ENCODE measurements at places on chromosomes 2 and 18.
A peak's percentile ranks its signal among the peaks of the same experiment; 100 is the strongest.

DNA sequence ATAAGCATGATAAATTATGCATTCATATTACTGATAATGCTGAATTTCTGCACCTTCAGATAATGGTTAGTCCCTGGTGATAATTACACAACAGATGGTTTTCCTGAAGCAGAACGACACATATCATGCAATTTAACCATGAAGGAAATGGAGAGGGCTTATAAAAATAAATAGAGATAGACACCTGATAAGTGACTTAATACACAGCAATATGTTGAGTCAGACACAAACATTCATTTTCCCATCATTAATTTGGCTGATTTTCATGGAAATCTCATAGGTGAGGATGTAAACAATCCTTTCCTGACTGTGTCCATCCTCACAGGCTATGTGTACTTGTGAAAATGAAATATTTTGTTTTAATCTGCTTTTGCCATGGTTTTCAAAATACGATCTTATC is 36.9 kb upstream of the DSEL start:
- DNase-seq = no peak

GRCh38 chr2:39689876-39690275 is 24.2 kb downstream of the TMEM178A start:
- no peak for DNase-seq

GRCh38 chr2:143254110-143254509 is 124.9 kb downstream of the ARHGAP15 start:
- DNase-seq = no peak

DNA sequence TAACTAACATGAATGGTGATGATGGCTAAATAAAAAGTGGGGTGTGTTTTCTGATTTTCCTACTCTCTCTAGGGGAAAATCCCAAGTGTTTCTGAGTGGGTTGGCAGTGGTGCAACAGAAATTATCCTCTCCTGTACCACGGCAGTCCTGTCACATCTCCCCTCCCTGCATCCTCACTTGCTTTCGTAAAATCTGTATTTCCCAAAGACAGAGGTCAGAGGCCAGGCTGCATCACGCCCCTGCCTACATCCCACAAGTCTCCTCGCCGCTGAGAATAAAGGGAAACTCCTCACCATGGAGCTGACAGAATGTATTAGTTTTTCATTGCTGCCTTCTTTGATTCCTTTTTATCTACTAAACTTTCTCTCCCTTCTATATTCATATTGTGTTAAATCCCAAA is 13.1 kb downstream of the FBLN7 start:
- DNase-seq = no peak

- DNase-seq = peak; percentile 21
These were observed 1.0 kb upstream of the ANKRD62 start for GRCh38 chr18:12092398-12093229.

- DNase-seq = peak; percentile 5
These were observed 35.8 kb downstream of the SKOR2 start for GRCh38 chr18:47215554-47216138.

DNA sequence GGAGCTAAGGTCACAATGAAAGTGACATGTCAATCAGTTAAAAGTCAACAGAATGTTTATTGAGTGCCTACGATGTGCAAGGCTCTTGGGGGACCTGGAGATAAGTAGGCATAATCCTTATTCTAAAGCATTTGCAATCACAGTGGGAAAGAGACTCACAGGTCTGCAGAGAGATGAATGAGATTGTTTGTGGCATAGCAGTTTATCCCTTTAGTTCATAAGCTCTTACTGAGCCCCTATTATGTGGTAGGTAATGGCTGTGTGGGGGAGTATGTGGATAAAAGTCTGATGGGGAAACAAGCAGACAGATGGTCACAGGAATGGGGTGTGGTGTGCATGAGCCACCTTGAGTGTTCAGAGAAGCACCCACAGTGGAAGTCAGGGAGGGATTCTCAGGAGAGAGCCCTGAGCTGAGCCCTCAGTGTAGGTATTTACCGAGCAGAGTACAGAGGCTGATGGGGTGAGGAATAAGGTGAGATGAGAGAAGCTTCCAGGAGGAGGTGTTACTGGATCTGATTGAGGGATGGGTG is 48.1 kb downstream of the EMILIN2 start:
- no peak for DNase-seq

DNA sequence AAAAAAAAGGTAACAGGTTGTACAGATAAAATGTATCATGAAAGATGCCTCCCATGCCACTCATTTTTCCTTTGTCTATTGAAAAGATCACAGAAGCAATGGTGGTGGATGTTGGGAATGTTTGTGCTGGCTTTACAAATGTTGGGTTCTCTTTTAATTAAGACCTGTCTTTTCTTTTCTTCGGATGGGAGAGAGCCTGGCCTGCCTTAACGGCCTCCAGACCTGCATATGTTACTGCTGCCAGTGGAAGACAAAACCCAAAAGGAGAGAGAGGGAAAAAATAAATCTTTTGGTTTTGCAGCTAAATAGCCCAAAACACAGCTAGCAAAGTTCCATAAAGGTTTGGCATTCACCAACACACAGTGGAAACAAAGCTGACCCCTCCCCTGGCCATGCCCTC is 50.5 kb upstream of the FZD7 start:
- DNase-seq = no peak

DNA sequence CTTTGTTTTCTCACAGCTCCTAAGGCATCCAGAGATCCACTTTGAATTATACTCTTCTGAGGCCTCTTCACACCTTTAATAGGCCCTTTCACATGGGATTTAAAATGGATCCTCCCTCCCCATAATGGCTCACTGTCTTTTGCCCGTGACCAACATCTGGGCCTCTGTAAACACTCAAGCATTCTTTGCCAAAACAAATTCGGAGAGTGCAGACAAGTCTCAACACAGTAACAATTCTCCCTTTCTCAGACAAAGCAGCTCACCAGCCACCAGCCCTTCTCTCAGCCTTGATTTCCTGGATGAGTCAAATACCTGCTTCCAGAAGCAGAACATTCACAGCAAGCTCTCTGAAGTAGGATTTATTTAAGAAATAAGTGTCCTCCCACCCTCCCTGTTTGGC is 14.0 kb upstream of the IMP4 start:
- no peak for DNase-seq

DNA sequence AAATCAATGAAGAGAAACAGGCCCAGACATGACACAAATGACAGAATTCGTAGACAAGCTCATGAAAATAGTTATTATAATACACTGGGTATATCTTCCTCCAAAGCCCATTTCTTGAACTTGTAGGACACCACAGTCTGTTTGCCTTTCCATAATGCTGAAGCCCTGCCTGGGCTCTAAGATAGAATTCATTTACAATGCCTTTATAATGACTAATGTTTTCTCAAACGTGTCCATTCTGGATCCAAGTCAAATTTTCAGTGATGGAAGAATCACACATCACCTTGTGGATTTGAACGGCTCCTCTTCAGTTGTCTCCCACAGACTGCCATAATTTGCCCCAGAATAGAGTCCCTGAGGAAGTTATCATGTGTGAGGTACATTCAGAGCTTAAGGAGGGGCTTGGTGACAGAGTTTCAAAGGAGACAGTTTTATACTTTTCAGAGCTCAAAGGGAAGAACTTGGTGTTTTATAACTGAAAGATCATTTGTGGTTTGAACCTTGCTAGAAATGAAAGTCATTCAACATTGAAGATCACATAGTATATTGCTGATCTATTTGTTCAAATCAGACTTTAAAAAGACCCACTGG is 38.2 kb downstream of the CASP8 start:
- no peak for DNase-seq

- DNase-seq = no peak
These were observed 5.1 kb upstream of the MARCO start for GRCh38 chr2:118936936-118937335.

GRCh38 chr2:7449298-7449697 is 532.1 kb downstream of the RNF144A start:
- DNase-seq = no peak

DNA sequence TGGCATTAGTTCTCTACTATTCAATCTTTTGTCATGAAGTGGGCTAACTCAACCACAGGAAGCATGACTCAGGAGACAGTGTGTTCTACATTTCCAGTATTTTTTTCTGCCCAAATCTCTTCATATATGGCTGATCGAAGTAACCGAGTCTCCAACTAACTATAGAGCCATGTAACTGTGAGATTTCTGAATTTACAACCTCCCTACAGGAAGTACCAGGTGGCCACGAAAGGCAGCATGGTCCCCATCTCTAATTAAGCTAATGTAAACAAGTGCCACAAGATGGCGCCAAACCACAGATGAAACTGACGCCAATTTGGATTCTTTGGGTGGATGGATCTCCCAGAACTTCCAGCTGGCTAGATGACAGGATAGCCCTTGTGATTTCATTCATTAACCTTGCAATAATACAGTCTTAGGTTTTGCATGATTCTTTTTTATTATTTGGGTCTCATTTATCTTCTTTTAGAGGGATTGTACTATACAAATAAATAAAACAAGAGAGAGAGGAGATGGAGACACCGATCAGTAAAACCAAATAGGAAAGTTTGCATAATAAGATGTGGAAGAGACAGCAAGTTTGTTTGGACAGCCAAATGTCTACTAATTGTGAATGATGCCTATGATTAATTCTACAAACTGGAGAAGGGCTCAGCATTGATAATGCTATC is 18.3 kb upstream of the ARHGAP15 start:
- DNase-seq = peak; percentile 47

GRCh38 chr18:77044866-77045664 is 87.5 kb downstream of the MBP start:
- no peak for DNase-seq

DNA sequence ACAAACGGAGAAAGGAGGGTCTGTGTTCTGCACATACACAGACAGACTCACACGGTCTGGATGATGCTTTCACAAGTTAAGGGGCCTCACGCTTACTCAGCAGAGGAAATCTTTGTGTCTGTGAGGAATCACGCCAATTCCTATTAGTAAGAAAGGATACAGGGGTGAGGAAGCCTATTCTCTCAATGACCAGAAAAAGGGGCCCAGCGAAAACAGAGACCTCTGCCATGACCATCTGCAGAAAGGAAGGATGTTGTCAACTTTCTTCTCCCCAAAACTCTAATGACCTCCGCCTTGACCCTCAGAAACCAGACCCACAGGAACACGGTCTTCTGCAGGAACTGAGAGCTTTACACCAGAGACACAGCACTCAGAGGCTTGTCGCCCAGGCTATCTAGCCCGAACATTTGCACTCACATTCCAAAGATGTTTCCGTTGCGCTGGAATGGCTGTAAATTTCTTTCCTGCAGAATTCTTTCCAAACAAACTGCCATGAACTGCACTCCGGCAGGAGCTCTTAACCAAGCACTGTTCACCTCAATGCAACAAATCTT is 186.3 kb downstream of the TCF4 start:
- peak; percentile 19 for DNase-seq

DNA sequence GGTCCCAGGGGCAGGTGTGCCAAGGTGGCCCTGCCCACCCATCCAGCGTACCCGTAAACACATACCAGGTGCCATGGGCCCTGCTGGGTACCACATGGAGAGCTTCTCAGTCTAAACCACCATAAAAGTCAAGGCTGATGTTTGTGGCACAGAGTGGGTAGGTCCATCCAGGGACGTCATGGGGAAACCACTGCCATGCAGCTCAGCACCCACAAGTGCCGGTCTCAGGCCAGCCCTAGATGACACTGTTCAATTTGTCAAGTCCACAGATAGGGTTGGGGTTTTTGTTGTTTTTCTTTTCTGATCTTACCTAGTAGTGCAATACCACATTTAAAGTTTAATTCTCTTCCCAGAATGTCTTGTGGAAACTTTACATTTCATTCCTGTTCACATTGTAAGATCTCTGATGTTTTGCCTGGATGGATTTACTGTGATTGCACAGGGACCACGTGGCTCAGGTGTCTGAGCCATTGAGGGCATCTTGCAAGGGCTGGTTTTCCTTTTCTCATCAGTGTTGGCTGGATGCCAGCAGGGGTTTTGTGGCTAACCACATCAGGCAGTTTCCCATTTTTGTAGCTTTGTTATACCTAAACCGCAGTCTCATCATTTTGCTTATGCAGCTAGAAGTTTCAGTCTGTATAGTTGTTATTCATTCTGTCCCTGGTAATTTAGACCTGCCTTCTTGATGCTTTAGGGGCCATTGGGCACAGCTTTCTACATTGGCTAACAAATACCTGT is 64.7 kb downstream of the STK25 start:
- peak; percentile 29 for DNase-seq

DNA sequence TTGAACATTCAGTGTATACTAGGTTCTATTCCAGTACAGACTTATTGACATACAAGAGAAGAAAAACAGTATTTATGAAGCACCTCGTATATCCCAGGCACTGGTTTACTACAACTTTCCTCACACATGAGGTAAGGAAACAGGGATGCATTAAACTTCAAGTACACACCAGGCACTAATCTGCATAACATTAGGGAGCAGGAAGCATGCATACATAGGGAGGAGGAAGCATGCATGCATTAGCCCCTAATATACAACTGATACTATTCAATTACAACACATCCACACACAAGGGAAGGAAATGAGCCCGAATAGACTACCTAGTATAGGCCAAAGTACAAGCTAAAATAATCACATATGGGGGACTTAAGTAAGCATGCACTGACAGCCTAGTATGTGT is 525.3 kb downstream of the SUCLG1 start:
- no peak for DNase-seq

GRCh38 chr2:85183076-85183475 is 49.9 kb downstream of the TCF7L1 start:
- DNase-seq = no peak

DNA sequence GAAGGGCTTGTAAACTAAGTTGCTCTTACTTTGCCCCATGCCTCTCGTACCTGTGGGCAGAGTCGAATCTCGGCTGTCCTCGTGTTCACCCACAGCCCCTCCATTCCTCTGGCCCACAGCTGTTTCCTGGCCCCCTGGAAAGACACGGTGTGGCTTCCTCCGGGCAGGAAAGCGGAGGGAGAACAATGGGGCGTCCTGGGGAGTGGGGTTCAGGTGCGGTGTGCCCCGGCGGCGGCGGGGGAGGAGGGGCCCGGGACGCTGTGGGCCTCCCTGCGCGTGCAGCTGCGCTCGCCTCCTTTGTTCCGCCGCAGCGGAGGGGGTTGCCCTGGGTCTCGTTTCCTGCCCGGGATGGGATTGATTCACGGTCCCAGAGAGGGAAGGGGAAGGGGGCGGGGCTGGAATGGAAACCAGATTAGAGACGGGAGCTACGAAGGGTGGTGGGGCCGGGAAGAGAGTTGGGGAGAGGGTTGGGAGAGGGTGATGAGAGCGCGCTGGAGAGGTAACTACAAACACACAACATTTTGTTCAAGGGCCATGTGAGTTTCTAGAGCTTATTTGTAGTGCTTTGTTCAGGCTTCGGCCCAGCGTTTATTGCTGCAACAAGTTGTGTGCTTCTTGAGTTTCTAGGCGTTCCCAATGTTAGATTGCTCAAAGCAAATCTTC is 796 bp downstream of the MYO1B start:
- peak; percentile 58 for DNase-seq

- no peak for DNase-seq
These were observed 77.8 kb upstream of the DTNA start for GRCh38 chr18:34632321-34632720.

DNA sequence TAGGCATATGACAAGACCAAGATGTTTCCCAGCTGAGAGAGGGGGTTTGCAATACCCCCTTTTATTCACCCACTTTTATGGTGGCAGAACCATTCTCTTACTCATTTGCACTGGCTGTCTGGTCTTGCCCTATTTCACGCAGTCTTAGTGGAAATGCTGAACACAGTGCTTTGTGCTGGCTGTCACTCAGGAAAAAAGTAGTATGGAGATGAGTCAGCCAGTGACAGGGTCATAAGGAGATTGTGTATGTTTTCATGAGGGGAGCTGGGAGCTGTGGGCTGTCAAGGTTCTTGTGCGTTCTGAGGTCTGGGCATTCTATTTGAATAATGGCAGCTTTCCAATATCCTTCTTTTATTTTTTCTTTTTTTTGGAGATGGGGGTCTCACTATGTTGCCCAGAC is 10.9 kb upstream of the CNRIP1 start:
- no peak for DNase-seq

All from thyroid gland (tissue), 4 donors.